KG1 (cell line): ENCODE measurements at places on chromosomes 3 and 15.

GRCh38 chr3:67030785-67031740 lies 33.0 kb downstream of the KBTBD8 start:
- DNase-seq, result peak; percentile 11

DNA sequence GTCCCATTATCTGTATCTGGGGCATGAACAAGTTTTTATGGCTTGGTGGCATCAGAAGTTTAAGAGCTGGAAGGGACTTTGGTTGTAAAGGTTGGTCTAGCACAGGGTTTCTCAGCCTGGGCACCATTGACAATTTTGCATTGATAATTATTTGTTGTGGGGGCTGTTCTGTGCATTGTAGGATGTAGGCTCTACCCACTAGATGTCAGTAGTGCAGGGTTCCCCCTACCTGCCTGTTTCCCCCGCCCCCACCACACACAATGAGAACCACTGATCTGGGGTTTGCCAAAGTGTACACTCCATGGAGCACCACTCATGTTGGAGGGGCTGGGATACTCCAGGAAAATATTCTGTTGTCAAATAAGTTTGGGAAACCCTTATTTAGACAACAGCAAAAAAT lies 42.7 kb downstream of the PLCL2 start:
- DNase-seq, result no peak

GRCh38 chr3:128345196-128345595 lies 121.5 kb downstream of the DNAJB8 start:
- no peak for DNase-seq

- peak; percentile 9 for DNase-seq
These were observed 89.8 kb downstream of the LRRC3B start for GRCh38 chr3:26712211-26713026.

- peak; percentile 78 for DNase-seq
These were observed 62.8 kb upstream of the HERC1 start for GRCh38 chr15:63896336-63897115.

GRCh38 chr3:172186607-172187006 lies 147.2 kb downstream of the FNDC3B start:
- DNase-seq, result no peak

DNA sequence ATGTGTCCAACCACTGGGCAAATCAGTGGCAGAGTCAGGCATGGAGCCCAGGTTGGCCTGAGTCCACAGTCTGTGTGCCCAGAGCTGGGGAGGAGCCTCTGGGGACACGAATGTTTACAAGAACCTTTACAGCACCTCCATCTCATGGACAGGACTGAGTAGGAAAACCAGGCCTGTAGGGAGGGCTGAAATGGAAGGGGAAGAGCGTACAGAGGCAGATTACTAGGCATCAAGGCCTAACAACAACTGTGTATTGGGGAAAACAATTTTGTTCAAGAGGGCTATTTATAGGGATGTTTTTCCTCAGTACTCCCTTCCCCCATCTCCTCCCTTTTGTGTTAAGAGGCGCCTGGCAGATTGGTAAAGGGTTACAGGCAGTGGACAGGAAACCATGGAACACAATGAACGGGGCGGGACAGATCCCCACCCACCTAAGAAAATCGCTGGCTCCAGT lies 15.1 kb upstream of the ARHGAP31 start:
- no peak for DNase-seq

DNA sequence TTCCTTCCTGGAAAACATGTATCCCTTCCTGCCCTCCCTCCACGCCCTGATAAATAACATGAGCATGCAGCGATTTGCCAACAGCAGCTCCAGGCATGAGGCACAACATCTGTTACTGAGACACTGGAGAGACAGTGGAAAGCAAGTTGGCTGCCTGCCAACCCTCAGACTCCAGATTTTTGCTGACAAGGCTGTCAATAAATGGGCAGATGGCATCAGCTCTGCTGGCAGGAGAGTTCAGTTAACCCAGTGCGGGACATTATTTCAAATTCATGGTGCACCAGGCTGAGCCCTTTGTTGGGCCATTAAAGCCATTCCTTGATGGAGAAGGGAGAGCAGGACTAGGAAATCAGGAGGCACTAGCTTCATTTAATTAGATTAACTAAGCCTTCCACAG lies 293.3 kb downstream of the MEX3B start:
- no peak for DNase-seq

GRCh38 chr3:89303701-89304100 lies 196.3 kb downstream of the EPHA3 start:
- no peak for DNase-seq

DNA sequence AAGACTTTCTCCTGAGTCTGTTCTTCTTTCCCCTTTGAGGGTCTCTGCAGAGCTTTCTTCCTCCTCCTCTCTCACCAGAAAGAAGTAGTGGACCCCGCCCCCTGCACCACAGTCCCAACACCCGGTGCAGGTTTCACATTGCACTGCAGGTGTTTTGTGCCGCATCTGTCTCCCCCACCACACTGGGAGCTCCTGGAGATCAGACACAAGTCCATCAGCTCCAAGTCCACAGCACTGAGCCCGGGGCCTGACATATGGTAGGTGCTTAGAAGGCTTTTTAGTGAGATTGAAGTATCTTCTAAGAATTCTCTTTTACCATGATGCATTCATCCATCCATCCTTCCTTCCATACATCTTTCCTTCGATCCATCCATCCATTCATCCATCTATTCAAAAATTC lies 9.8 kb downstream of the STRA6 start:
- DNase-seq, result no peak

DNA sequence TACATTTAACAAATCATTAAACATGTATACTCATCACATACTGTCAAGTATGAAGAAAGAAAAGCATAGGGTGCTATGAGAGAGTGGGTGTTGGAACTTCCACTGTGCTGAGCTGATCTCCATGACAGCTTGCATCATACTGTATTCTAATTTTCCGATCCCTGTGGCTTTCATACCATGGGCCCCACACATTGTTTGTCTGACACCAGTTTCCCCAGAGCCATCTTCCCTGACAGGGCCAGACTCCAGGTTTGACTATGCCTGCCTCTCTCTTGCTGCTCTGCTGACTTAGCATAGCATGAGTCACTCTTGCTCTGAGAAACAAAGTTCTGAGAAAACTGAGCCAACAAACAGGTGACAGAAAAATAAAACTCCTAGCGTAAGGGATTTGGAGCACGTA lies 37.0 kb upstream of the CASR start:
- no peak for DNase-seq

- no peak for DNase-seq
These were observed 41.4 kb downstream of the ABTB1 start for GRCh38 chr3:127714125-127714571.

GRCh38 chr3:14933820-14934425 lies 13.5 kb upstream of the NR2C2 start:
- no peak for DNase-seq

DNA sequence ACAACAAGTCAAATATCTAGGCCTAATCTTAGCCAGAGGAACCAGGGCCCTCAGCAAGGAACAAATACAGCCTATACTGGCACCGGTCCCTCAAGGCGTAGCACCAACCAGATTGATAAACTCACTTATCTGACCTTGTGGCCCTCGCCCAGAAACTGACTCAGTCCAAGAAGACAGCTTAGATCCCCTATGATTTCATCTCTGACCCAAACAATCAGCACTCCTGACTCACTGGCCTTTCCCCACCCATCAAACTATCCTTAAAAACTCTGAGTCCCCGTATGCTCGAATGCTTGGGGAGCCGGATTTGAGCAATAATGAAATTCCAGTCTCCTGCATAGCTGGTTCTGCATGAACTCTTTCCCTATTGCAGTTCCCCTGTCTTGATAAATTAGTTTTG lies 1.6 kb upstream of the SORD start:
- no peak for DNase-seq

- no peak for DNase-seq
These were observed 5.2 kb downstream of the SLC49A4 start for GRCh38 chr3:122800031-122800430.

DNA sequence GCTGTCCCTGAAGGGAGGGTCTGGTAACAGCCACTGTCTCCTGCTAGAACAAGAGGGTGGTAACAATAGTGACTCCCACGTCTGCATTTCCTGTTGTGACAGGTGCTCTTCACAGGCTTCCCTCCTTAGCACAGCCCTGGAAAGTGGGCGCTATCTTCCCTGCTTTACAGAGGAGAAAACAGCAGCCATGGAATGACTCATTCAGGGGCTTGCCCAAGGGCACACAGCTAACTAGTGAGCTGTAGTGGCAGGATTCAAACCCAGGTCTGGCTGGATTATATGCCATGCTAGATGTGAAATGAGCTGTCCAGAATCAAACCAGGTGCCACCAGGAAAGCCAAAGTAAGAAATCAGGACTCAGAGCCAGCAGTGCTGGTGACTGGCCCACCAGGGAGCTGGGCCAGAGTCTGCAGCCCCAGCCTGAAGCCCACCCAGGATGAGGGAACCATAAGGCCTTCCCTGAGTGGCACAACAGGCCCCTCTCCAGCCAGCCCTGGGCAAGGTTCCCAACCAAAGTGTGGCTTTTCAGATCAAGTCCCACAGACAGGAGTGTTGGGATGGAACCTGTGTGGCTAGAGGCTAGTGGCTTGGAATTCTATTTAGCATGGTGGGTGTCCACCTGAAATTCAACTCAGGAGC lies 102.4 kb downstream of the ETFA start:
- no peak for DNase-seq

DNA sequence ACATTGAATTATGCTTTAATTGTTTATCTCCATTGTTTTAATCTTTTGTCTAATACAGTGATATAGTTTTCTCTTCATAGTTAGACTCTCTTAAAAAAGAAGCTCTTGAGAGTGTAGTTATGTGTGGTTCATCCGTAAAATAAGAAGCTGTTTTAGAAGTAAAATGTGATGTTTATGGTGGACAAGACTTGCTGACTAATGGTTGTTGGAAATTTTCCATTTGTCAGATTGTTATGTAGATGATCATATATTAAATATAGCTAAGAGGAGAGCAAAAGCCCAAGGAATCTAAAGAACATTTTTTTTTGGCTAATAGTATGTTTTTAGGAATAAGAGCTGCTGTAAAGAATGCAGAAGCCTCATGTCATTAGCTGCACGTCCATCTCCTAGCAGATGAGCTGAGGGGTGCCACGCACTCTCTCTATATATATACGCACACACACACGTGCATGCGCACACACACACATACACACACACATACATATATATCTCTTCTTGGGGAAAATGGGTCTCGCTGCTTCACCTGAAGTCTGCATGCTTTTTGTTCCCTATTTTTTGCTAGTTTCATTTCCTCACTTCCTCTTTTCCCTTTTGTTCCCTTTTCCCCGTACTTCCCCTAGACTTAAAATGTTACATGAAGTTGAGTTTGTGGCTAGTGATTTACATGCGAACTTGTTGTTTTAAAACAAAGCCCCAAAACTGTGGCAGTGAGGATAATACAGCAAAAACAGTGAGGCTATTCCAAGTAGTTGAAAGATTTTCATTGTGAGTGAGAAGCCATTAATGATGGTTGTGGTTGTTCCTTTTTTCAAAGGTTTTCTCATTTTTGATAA lies 107.8 kb downstream of the MBNL1 start:
- peak; percentile 45 for DNase-seq

GRCh38 chr3:190301591-190301990 lies 20.7 kb downstream of the CLDN1 start:
- no peak for DNase-seq

- peak; percentile 69 for DNase-seq
These were observed 4.8 kb upstream of the CSK start for GRCh38 chr15:74776821-74777768.

DNA sequence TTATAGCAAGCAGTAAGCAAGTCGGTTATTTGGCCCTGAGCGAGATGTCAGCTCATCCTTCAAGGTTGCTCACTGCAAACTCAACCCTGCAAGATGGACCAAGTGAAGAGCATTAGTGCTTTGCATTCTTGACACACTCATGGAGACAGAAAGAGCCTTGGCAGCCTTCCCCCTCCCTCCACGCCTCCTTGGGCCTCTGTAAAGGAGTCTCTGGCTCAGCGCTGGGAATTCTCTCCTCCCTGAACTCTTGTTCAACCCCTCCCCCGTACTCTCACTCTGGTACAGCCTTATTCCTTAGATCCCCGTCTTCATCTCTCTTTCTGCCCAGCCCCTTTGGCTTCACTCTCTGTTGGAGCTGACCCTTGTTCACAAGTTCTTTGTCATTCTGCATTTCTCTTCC lies 2.2 kb upstream of the CX3CR1 start:
- no peak for DNase-seq

DNA sequence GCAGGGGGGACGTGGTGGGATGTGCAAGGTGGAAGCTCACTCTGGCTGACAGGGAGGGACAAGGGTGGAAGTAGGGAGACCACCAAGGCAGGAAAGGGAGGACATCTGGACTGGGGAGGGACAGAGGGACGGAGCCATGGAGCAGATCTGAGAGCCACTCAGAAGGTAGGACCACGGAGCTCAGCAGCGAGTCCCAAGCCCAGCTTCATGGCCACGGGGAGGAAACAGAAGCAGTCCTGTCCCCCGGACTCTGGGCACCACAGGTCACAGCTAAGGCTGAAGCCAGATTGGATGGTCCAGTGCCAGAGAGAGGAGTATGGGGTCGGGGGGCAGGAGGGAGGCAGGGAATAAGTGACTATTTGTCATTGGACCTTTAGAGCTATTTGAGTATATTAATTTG lies 220.1 kb downstream of the TBC1D2B start:
- no peak for DNase-seq

DNA sequence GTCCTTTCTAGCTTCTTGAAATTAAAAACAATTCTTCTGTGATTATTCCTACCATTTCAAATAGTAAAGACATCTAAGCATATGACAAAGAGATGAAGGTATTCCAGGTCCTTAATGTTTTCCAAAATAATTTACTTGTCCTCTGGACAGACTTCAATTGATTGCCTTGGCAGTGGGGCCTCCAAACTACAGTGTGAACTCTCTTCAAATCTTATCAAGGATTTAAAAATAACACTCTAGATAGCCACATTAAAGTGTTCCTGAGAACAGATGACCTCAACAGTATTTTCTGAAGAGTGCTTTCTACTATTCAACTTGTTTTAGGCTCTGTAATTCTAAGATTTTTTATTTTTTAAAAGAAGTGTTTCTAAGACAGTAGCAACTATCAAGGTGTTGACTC lies 7.9 kb upstream of the MLF1 start:
- no peak for DNase-seq

DNA sequence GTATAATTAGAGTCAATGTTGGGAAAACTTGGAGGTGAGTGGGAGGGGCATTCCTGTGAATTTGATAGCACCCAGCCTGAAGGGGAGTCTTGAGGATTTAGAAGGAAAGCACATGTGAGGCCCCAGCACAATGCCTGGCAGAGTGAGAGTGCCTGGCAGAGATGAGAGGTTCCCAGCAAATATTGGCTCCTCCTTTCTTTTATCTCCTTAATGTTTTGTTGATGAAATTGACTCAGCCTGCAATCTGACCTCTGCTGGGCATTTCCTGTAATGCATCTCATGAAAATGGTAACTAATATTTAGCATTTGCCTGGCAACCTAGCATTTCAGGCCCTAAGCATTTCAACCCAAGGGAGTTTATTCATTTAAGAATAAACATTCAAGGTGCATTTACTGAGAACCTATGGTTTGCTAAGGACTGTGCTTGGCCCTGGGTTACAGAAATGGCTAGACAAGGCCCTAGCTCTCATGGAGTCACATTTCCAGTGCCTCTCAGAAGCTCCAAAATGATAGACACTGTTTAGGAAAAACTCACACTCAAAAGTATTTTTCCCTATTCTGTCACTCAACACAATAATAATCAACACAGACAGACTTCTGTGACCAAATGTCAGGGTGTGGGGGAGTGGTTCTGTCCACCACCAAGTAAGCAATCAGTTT lies 19.0 kb downstream of the PDHB start:
- DNase-seq, result no peak
